ENCODE measurements at places on chromosomes 6 and 20.

DNA sequence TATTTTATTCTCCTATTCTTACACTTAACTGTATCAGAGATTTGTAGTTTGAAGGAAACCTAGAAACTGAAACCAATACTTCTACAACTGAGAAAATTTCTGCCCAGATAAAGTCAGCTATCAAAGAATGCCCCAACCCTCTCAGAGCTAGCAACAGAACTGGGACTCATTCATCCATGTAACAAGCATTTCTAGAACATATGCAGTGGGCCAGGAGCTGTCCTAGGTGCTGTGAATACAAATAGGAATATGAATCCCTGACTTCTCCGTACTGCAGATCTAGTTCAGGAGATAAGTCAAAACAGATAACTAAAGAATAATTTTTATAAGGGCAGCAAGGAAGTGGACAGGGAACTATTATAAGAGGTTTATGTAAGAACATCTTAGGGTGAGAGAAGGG lies 654.1 kb upstream of the NOX3 start:
- DNase-seq = no peak

DNA sequence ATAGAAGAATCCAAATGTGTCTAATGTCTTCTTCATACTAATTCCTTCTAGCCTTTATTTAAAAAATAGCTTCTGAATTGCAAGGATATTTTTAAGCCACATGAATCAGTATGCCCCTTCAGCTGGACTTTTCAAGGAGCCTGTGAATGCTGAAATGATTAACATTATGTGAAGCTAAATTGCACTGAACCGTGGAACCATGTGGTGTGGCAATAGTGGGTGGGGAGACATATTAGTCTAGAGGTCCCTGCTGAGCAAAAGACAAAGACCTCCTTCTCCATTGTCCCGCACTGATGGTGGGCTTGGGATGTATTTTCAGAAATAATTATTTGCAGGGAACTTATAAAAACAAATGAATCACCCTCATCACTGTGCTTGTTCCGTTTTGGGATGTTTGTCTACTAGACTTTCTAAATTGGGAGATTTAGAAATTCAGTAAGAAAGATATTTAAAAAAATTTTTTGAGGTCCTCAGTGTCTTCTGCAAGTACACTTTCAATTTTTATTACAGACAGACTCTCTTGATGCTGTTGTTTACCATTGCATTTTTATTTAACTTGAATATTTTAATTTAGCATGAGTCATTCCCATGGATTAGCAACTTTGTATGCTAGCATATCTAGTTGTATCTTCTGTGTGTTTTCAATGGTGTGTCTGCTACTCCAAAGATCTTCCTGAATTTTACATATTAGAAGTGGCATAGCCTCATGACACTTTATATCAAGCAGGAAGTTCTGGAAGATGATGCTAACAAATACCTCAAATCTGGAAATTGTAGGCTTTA lies 238.1 kb downstream of the LAMA2 start:
- no peak for DNase-seq

DNA sequence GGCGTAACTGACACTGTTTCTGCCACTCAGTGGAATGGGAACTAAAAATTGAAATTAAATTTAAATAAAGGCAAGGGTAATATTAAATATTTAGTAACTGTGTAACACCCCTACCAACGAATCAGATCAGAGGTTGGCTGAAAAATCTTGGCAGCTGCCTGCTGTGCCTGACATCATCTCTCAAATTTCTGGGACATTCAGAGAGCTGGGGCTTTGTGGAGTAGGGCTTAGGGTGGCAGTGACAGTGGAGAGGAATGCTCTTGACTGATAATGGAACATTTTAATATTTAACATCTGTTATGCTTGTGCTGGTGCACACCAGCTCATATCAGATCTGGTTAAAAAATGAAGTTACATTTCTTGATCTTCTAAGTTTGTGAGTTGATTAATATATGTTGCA lies 62.2 kb downstream of the RFPL4B start:
- DNase-seq = no peak

- no peak for DNase-seq
These were observed 3.0 kb downstream of the ANKRD66 start for GRCh38 chr6:46749731-46750130.

DNA sequence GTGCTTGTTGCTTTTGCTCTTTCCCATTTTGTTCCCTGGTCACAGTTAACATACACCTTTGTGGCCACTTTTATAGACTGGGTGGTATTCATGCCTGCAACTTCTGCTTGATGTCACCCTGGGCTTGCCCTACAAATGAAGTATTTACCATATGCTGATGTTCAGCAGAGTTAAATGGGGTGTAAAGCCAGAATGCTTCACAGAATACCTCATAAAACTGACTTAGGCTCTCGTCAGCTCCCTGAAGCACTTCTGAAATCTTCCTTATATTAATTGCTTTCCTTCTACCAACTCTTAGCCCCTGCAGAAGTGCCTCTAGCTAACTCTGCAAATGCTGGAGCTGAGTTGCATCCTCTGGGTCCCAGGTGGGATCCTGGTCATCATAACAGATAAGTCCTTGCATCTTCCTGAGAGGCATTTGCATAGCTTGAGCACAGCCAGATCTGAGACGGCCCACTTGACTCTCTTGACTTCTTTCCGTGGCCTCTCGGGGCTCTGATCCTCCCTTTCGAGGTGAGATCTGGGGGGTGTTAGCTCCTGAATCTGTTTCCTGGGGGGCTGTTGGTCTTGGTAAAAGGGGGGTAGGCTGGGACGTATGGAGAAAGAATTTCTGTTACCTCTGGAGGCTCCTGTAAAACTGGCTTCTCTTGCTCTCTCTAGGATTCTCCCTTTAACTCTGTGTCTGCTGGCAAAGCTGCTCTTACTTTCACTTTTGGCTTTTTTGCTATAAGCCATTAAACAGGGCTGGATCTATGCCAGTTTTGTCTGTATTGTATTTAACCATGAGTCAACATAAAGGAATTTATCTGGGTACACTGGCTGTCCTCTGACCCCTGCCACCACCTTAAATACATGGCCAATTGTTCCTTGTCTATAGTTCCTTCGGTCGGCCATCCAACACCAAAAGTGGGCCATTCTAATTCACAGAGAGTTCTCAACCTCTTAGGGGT lies 223.0 kb upstream of the SYNCRIP start:
- no peak for DNase-seq

- no peak for DNase-seq
These were observed 116.7 kb upstream of the PRSS16 start for GRCh38 chr6:27130668-27131428.

GRCh38 chr6:161013695-161014094 lies 22.1 kb downstream of the MAP3K4 start:
- DNase-seq = no peak

DNA sequence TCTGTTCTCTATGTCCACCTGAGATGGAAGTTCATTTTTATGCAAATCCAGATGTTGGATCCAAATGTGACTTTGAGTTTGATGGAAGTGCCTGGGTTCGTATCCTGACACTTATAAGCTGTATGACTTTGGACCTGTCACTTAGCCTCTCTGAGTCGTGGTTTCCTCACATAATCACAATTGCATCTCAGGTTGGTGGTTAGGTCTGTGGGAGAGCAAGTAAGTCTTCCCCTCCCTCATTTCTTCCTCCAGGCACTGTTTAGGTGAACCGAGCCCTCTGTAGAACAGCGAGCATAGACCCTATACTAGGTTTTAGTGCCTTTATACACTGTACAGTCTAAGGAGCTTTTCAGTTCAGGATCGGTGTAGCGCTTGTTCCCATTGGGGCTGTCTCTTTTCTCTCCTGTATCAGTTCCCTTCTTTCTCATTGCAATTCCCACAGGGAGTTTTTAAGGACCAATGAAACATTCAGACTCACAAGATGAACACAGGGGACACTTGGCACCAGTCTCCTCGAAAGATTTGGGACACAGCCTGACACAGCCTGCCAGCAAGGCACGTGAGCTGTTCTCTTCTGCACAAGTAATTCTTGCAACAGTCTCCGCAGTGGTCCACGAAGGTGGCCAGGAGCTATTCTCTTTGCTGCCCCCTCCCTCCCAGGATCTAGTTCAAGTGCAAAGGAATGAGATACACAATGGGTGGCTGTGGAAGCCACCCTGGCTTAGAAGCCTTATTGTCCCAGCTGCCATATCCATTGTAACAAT lies 11.8 kb downstream of the TOX2 start:
- no peak for DNase-seq

- DNase-seq = no peak
These were observed 379.5 kb upstream of the SULF2 start for GRCh38 chr20:48164566-48165400.

DNA sequence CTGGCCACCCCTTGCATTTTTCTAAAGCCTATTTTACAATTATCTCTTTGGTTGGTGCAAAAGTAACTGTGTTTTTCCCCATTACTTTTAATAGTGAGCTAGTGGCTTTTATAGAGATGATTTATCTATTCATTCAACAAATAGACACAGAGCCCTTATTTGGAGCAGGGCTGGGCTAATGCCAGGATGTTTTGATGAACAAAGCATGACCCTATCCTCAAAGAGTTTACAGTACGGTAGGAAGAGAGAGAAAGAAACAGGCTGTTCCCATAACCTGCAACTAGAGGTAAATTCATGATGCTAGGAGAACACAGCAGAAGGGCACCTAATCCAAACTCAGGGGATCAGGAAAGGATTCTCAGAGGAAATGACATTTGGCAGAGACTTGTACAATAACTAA lies 37.3 kb upstream of the UST start:
- no peak for DNase-seq

DNA sequence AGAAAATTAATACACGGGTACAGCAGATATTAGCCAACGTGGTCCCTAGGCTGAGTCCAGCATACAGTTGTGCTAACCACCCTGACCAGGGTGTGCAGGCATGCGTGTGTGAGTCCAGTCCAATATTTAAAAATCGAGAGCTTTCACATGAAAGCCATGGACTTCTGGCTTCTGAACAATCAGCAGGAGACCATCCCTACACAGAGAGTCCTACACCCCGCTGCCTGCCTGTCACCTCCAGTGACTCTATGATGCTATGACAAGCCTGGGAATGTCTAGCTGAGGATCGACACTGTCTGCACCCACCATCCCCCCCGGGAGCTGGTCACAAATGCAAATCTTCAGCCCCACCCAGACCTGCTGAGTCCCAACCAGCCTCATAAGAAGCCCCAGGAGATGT lies 7.9 kb downstream of the ACSS1 start:
- DNase-seq = no peak

DNA sequence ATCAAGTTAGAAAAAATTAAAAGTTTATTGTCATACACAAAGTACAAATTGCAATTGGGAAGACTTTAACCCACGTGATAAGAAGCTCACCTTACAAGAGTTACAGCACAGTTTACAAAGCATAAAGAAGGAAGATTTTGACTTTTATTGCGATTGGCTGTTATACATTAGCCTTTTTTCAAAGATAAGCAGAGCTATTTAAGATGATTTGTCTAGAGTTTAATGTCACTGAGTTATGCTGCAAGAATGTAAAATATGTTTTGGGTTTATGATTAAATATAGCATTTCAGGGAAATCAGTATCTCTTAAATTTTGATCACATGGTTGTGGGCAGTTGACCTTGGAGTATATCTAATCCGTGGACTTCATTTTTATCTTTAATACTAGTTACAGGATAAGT lies 664.2 kb upstream of the PTCHD4 start:
- no peak for DNase-seq

Measured in NCI-H2081 (cell line).